ENCODE measurements at places on chromosomes 3 and 15.

DNA sequence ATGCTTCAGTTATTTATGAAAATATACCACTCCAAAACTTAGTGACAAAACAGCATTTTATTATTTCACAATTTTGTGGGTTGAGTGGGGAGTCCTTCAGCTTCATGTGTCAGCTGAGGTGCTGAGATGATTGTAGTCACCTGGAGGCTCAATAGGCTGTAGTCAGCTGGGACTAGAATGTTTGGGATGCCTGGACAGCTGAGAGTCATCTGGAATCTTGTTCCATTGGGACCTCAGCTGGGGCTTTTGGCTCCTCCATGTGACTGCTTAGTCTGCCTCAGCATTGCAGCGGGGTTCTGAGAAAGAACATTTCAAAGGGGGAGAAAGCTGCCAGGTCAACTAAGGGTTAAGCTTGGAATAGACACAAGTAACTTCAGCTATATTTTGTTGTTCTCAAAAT is 13.4 kb downstream of the STT3B start:
- DNase-seq, result no peak

GRCh38 chr3:120218981-120219380 is 66.0 kb downstream of the GPR156 start:
- no peak for DNase-seq

DNA sequence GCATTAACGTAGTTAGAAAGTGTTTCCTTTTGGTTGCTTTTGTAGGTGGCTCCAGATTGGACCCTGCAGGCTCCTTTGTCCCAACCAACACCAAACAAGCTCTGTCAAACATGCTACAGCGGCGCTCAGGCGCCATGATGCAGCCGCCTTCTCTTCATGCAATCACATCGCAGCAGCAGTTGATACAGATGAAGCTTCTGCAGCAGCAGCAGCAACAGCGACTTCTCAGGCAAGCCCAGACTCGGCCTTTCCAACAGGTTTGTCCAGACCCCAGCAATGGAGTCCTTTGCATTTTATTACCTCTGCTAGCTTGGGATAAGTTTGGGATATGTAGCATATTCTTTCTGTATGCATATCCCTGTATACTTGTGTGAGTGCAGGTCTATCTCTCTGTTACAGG is 10.1 kb upstream of the P2RY12 start:
- DNase-seq, result no peak

- DNase-seq, result no peak
Measured at GRCh38 chr15:55873024-55873720, 120.2 kb downstream of the NEDD4 start.

DNA sequence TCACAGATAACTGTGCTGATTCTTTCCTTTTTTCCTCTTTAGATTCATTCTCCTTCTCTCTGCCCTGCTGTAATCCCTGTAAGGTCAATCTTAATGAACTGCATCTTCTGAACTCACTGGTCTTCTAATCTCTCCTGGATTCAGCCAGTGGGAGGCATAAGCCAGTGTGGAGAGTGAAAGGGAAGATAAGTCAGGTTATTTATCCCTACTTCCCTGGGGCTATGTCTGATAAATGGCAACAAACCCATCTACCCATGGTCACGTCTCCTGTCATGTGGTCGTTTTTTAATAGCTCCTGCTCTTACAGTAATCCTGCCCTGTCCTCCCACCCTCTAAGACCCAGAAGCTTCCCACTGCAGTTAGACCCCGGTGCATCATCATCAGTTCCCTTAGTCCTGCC is 199.6 kb upstream of the NAALADL2 start:
- DNase-seq, result no peak

- DNase-seq, result no peak
Measured at GRCh38 chr15:70132139-70132538, 34.4 kb upstream of the TLE3 start.

Measured in fibroblast of skin of left biceps (primary cell).